ENCODE measurements at places on chromosomes 12 and 14. TPM values are rescaled to one million over a fixed set of nuclear protein-coding genes. Genes with fewer than 3 reads are reported as not detected.

GPR68 gene
- total RNA-seq: 0.14 TPM

VASH1 gene
- total RNA-seq: 0.16 TPM

GRCh38 chr14:33554988-33555387 lies 395.9 kb downstream of the EGLN3 start:
- DNase-seq: no peak
- H3K36me3 ChIP-seq: no peaks in the 10 kb centered on the region
- H3K27me3 ChIP-seq: no peaks in the 10 kb centered on the region
- H3K4me1 ChIP-seq: no peaks in the 10 kb centered on the region
- no peak overlapping the region for H3K4me3 ChIP-seq

GRCh38 chr14:61475316-61475715 lies 153.9 kb downstream of the PRKCH start:
- H3K27ac ChIP-seq: no peak overlapping the region
- no peaks in the 10 kb centered on the region for H3K27me3 ChIP-seq
- H3K36me3 ChIP-seq: no peaks in the 10 kb centered on the region
- H3K4me3 ChIP-seq: no peak overlapping the region
- no peaks in the 10 kb centered on the region for H3K4me1 ChIP-seq

DNA sequence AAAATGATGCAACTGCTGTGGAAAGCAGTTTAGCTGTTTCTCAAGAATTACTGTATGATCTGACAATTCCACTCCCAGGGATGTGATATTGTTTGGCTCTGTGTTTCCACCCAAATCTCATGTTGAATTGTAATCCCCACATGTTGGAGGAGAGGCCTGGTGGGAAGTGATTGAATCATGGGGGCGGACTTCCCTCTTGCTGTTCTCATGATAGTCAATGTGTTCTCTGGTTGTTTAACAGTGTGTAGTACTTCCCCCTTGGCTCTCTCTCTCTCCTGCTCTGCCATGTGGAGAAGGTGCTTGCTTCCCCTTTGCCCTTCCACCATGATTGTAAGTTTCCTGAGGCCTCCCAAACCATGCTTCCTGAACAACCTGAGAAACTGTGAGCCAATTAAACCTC lies 93.4 kb upstream of the CPM start:
- no peak overlapping the region for H3K27ac ChIP-seq
- no peak overlapping the region for H3K4me3 ChIP-seq
- DNase-seq: no peak
- H3K36me3 ChIP-seq: no peaks in the 10 kb centered on the region
- H3K4me1 ChIP-seq: no peaks in the 10 kb centered on the region

- no peak for DNase-seq
- H3K36me3 ChIP-seq: no peaks in the 10 kb centered on the region
- no peaks in the 10 kb centered on the region for H3K4me1 ChIP-seq
- no peaks in the 10 kb centered on the region for H3K27me3 ChIP-seq
- H3K4me3 ChIP-seq: no peak overlapping the region
Observed at GRCh38 chr12:110475426-110475825, 6.8 kb downstream of the FAM216A start.

All from Caco-2 (cell line).